ENCODE measurements at places on chromosomes 2 and 18. TPM values are rescaled to one million over a fixed set of nuclear protein-coding genes. Genes with fewer than 3 reads are reported as not detected.

The UGT1A4 gene
- total RNA-seq: not detected

The CCDC138 gene
- 12.8 TPM for total RNA-seq

The PROKR1 gene
- total RNA-seq: 0.09 TPM

The CTNNA2 gene
- not detected for total RNA-seq

GRCh38 chr2:165920748-165921147, 32.8 kb downstream of the TTC21B start:
- H3K27ac ChIP-seq: no peak overlapping the region
- DNase-seq: no peak
- H3K4me3 ChIP-seq: no peak overlapping the region
- H3K27me3 ChIP-seq: no peaks in the 10 kb centered on the region

The CROCC2 gene
- not detected for total RNA-seq

DNA sequence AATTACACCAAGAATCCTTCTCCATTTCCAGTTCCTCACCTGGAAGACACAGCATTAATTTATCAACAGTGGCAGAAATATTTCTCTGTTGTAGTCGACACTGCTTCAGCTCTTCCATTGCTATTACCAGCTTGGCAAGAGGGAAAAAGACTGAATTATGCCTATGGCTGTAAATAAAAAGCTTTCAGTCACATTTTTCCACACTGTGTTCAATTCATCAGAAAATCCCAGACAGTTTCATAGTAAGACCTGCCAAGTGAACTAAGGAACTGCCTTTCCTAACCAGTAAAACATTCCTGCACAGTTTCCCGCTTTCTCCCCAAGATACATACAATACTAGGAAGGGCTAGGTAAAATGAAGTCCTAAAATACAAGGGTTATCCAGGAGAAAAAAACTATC, 94.7 kb downstream of the EXOC6B start:
- DNase-seq: no peak
- no peak overlapping the region for H3K4me3 ChIP-seq
- H3K36me3 ChIP-seq: no peaks in the 10 kb centered on the region

GRCh38 chr2:10222-10875, 36.0 kb downstream of the FAM110C start:
- DNase-seq: no peak
- H3K27me3 ChIP-seq: peaks cover 3% of the 10 kb centered on the region
- no peaks in the 10 kb centered on the region for H3K4me1 ChIP-seq
- H3K27ac ChIP-seq: no peak overlapping the region
- no peaks in the 10 kb centered on the region for H3K36me3 ChIP-seq
- H3K4me3 ChIP-seq: no peak overlapping the region

DNA sequence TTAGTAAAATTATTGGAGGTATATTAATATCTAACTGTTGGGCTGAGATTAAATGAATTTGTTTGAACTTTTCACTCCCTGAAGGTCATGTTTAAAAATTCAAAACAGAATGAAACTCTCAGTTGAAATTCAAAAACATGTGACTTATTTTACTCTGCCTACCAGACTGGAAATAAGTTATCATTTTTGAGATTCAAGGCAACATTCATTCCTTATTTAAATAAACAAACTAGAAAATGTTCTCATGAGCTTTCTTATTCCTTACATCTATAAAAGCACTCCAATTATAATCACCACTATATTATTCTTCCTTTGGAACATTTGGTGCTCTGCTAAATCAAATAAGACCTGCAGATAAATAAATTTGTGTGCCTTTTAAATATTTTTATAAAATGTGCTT, 217.8 kb downstream of the CDH2 start:
- H3K27me3 ChIP-seq: no peaks in the 10 kb centered on the region
- no peaks in the 10 kb centered on the region for H3K4me1 ChIP-seq
- H3K36me3 ChIP-seq: no peaks in the 10 kb centered on the region
- no peak overlapping the region for H3K27ac ChIP-seq

DNA sequence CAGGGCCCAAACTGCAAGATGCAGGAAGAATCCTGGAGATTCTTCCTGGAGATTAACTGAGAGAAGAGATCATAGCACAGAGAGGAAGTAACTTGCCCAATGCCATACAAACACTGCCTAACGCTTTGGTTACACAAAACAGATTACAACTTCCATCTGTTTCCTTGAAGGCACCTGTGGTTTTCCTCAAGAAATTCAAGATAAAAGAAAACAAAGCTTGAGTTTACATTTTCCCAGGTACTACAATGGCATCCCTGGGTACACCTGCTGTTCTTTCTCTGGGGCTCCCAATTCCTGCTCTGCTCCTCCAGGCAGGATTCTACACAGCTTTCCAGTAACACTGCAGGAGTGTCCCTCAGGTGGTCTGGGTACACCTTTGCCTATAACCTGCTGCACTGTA, 781.9 kb upstream of the ID2 start:
- no peak overlapping the region for H3K4me3 ChIP-seq
- no peak overlapping the region for H3K27ac ChIP-seq
- H3K36me3 ChIP-seq: no peaks in the 10 kb centered on the region
- no peaks in the 10 kb centered on the region for H3K4me1 ChIP-seq

The CFLAR gene
- total RNA-seq: 291 TPM

DNA sequence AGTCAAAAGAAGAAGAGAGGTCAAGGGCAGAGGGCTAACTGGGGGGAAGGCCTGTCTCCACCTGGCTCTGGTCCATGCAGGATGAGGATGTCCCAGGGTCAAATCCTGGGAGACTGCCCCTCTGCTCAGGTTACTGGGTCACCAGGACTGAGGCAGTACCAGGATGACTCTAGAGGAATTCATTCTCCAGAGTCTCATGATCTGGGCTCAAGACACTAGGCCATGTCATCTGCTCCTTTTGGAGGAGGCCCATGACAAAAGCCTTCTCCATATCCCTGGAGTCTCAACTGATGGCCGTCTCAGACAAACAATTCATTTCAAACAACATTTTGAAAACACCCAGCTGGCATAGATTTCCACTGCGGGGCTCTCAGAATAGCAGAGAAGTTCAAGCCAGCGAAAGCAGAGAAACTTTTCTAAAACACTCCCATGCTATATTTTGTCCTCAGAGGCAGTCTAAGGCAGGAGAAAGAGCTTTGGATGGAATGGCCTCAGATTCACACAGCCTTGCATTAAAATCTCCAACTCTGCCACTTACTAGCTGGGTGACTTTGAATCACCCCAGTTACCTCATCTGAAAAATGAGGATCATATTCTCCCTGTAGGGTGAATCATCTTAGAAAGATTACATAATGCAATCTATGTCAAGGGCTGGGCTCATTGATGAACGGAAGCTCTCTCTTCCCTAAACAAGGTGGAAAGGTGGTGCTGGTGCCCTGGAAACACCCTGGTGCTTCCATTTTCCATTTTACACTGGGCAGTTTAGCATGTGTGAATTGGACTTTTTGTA, 48.8 kb upstream of the LCLAT1 start:
- H3K4me1 ChIP-seq: no peaks in the 10 kb centered on the region
- H3K36me3 ChIP-seq: no peaks in the 10 kb centered on the region
- H3K27me3 ChIP-seq: no peaks in the 10 kb centered on the region

The TUBA4B gene
- total RNA-seq: not detected

GRCh38 chr2:45975752-45976517, 321.3 kb upstream of the EPAS1 start:
- H3K4me1 ChIP-seq: no peaks in the 10 kb centered on the region
- H3K36me3 ChIP-seq: no peaks in the 10 kb centered on the region
- H3K27me3 ChIP-seq: no peaks in the 10 kb centered on the region

- no peaks in the 10 kb centered on the region for H3K27me3 ChIP-seq
- H3K4me3 ChIP-seq: no peak overlapping the region
- no peaks in the 10 kb centered on the region for H3K36me3 ChIP-seq
- H3K4me1 ChIP-seq: no peaks in the 10 kb centered on the region
- DNase-seq: peak; percentile 41
Observed at GRCh38 chr2:174699993-174700766, 64.1 kb downstream of the CHRNA1 start.

The GPR45 gene
- total RNA-seq: not detected

- H3K27ac ChIP-seq: no peak overlapping the region
- no peaks in the 10 kb centered on the region for H3K36me3 ChIP-seq
- DNase-seq: no peak
- peaks cover 7% of the 10 kb centered on the region for H3K4me1 ChIP-seq
Observed at GRCh38 chr2:85706599-85707296, 12.6 kb downstream of the GNLY start.

The TCF23 gene
- not detected for total RNA-seq

GRCh38 chr18:79986726-79987125, 1.6 kb downstream of the TXNL4A start:
- H3K27me3 ChIP-seq: no peaks in the 10 kb centered on the region
- H3K36me3 ChIP-seq: peaks cover 10% of the 10 kb centered on the region
- no peak overlapping the region for H3K27ac ChIP-seq

DNA sequence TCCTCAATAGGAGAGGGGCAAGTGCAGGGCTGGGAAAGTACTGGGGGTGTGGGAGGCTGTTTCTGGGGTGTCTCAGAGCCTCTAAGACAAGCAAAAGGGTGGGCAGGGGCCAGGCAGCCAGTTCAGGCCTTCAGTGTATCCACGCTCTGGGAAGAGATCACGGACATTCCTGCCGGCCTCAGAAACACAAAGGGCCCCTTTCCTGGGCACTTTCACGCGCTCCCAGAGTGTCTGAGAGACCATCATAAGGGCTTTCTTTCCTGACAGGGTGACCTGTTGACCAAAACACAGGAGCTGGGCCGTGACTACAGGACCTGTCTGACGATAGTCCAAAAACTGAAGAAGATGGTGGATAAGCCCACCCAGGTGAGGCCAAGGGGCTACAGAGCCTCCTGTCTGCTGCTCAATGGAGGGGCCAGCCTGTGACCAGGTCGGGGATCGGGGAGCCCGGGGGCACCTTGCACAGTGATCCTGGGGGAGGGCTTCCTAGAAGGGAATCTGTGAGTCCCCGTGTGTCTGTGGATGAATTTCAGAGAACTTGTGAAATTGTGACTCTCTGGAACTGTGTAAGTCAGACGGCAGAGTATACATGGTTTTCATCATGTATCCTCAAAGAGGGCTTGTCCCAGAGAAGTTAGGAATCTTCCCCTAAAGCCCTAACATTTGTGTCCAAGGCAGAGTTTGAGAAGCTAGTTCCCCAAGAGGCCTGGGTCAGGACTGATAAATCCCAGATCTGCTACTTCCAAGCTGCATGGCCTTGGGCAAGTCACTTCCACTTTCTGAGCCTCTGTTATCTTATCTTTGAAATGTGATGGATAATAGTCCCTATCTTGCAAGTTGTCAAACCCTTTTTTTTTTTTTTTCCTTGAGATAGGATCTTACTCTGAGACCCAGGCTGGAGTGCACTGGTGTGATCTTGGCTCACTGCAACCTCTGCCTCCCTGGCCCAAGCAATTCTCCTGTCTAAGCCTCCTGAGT, 1.8 kb downstream of the GNLY start:
- no peaks in the 10 kb centered on the region for H3K27me3 ChIP-seq
- H3K36me3 ChIP-seq: no peaks in the 10 kb centered on the region
- no peak overlapping the region for H3K4me3 ChIP-seq
- H3K27ac ChIP-seq: no peak overlapping the region
- H3K4me1 ChIP-seq: no peaks in the 10 kb centered on the region
- no peak for DNase-seq

DNA sequence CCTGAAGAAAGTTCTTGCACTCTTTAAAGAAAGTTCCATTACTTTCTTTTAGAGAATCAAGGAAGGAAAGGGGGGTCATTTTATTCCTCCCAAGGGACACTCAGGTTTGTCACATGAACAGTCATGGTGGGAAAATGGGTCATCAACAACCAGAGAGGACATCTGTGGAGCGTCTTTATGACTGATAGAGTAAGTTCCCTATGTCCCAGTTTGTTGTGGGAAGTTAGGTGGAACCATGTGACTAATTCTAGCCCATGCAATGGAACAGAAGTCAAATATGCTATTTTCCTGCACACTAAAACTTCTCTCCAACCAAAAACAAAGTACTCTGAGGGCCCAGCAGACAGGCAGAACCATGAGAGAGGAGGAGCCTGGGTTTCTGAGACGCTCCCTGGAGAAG, 165.6 kb upstream of the SERTAD2 start:
- no peak for DNase-seq
- H3K4me1 ChIP-seq: peaks cover 25% of the 10 kb centered on the region
- no peaks in the 10 kb centered on the region for H3K36me3 ChIP-seq
- peak overlapping the region; percentile 42 for H3K4me3 ChIP-seq
- H3K27ac ChIP-seq: peak overlapping the region; percentile 51

The BCL2 gene
- 58.9 TPM for total RNA-seq

GRCh38 chr18:79760881-79761280, 36.9 kb upstream of the KCNG2 start:
- no peaks in the 10 kb centered on the region for H3K27me3 ChIP-seq
- H3K36me3 ChIP-seq: no peaks in the 10 kb centered on the region
- H3K27ac ChIP-seq: no peak overlapping the region
- no peaks in the 10 kb centered on the region for H3K4me1 ChIP-seq
- DNase-seq: no peak
- no peak overlapping the region for H3K4me3 ChIP-seq

GRCh38 chr2:109207176-109207575, 78.2 kb downstream of the SH3RF3 start:
- no peaks in the 10 kb centered on the region for H3K27me3 ChIP-seq
- no peak overlapping the region for H3K27ac ChIP-seq
- H3K4me3 ChIP-seq: no peak overlapping the region
- H3K36me3 ChIP-seq: no peaks in the 10 kb centered on the region
- no peak for DNase-seq
- no peaks in the 10 kb centered on the region for H3K4me1 ChIP-seq

GRCh38 chr2:25853038-25853638, 25.1 kb downstream of the ASXL2 start:
- DNase-seq: no peak
- H3K4me3 ChIP-seq: no peak overlapping the region
- H3K27me3 ChIP-seq: no peaks in the 10 kb centered on the region
- H3K4me1 ChIP-seq: peaks cover 35% of the 10 kb centered on the region

- no peak for DNase-seq
- no peak overlapping the region for H3K27ac ChIP-seq
Observed at GRCh38 chr18:35174093-35174731, 66.6 kb upstream of the ZNF397 start.
